ENCODE measurements at places on chromosomes 13 and 19. TPM values are rescaled to one million over a fixed set of nuclear protein-coding genes. Genes with fewer than 3 reads are reported as not detected.

DNA sequence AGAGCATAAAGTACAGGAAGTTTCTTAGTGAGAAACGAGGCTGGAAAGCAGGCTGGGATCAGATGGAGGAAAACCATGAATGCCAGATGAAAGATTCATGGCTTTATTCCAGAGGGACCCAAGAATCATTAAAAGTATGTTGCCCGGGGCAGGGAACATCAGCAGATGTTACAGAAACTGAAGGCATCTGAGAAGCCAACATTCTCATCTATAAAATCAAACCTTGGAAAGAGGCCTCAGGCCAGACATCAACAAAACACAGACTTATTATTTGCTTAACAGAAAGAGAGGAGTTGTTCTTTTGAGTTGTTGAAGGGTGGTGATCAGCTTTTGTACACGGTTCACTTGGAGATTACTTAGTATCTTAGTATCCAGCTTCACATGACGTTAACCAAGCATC is 543.6 kb downstream of the RFC3 start:
- no peaks in the 10 kb centered on the region for H3K27me3 ChIP-seq
- no peaks in the 10 kb centered on the region for H3K36me3 ChIP-seq
- no peak overlapping the region for H3K4me3 ChIP-seq
- DNase-seq: no peak

DNA sequence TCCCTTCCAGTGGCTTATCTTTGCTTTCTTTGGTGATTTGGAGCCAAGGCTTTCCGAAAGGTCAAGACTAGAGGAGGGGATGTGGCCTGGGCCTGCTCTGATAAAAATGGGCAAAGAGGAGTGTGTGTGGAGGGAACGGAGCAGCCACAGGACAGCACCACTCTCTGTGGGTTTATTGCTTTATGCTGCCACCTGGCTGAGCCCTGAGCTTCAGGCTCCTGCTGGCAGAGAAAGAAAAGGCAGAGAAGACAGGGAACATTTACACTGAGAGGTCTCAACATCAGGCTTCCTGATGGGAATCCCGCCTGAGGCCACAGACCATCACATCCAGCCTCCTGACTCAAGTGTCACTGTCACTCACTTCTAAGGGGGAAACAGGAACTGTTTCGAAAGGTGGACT is 9.2 kb upstream of the GSX1 start:
- no peaks in the 10 kb centered on the region for H3K4me1 ChIP-seq
- H3K4me3 ChIP-seq: no peak overlapping the region
- H3K36me3 ChIP-seq: no peaks in the 10 kb centered on the region
- no peak for DNase-seq
- no peak overlapping the region for H3K27ac ChIP-seq
- no peaks in the 10 kb centered on the region for H3K27me3 ChIP-seq

GRCh38 chr13:97810152-97810551 is 143.3 kb upstream of the IPO5 start:
- H3K4me1 ChIP-seq: no peaks in the 10 kb centered on the region
- H3K27ac ChIP-seq: no peak overlapping the region
- no peaks in the 10 kb centered on the region for H3K36me3 ChIP-seq
- DNase-seq: no peak
- H3K4me3 ChIP-seq: no peak overlapping the region
- H3K27me3 ChIP-seq: no peaks in the 10 kb centered on the region

DNA sequence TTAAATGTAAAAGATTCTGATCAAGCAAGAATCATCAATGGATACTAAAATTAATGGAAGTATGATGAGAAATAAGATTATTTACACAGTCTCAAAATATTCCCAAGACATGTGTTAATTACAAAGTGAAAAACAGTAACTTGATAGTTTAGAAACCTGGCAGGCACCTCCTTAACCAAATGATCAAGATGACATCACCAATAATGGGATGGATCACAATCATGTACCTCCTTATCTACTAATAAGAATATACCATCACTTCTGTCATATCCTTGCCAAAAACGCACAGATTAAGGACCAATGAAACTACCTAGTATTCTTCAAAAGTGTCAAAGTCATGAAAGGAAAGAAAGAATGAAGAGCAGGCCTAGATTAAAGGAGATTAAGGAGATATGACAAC is 30.0 kb downstream of the TSC22D1 start:
- no peak overlapping the region for H3K27ac ChIP-seq
- no peak for DNase-seq
- no peak overlapping the region for H3K4me3 ChIP-seq
- H3K4me1 ChIP-seq: no peaks in the 10 kb centered on the region

DNA sequence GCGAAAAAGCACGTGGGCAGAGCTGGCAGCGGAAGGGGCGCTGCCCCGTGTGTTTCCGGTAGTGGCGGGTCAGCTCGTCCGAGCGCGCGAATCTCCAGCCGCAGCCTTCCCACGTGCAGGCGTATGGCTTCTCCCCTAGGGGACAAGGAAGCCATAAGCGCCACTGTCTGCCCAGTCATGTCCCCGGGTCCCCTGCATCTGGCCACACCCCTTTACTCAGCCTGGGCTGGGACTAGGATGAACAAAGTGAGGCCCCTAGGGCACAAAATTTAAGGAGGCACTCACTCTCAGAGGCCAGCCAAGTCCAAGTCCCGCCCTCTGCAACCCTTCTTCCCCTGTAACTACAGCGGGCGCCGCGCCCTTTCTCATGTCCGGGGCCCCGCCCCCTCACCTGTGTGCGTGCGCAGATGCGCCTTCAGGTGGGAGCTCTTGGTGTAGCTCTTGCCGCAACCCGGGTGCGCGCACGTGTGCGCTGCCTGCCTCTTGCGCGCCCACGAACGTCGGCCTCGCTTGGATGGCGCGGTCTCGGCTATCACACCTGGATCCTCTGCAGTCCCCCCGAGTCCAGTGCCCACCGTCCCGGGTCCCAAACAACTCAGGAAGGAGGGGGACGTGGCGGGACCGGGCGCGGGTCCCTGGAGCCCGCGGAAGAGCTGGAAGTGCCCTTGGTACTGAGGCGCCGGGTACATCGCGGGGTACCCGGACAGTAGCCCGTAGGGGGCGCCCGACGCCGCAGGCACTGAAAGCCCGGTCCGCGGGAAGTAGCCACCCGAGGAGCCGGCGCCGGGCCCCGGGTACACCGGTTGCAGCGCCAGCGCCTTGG is 1.9 kb downstream of the KLF1 start:
- no peak overlapping the region for H3K27ac ChIP-seq
- peak; percentile 16 for DNase-seq
- H3K27me3 ChIP-seq: peaks cover 22% of the 10 kb centered on the region
- H3K4me3 ChIP-seq: peak overlapping the region; percentile 10

DNA sequence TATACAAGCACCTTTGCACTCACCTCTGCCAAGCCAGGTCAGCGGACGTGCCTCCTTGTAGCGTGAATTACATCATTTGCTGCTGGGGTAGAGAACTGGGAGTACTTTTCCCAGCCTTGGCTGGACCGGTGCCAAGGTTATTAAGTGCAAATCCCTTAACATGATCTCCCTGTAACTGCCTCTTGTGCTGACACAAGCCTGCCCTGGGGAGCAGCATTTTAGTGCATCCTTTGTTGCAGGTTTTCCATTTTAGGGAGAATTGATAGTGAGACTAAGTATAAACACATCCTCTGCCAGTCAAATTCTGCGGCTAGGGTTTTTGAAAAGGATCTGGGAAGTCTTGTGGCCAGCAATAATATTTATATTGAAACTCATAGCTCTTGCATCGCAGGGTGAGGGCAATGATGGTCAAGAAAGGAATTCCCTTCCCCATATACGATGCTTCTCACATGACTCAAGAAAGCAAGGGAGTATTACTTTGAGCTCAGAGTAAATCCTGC is 32.7 kb upstream of the DCLK1 start:
- H3K36me3 ChIP-seq: no peaks in the 10 kb centered on the region
- DNase-seq: peak; percentile 96
- no peak overlapping the region for H3K4me3 ChIP-seq

- DNase-seq: no peak
- H3K27me3 ChIP-seq: no peaks in the 10 kb centered on the region
- H3K4me1 ChIP-seq: peaks cover 6% of the 10 kb centered on the region
- H3K36me3 ChIP-seq: peaks cover 2% of the 10 kb centered on the region
Observed at GRCh38 chr19:14550201-14550754, 20.9 kb downstream of the TECR start.

The LRRC63 gene
- not detected for total RNA-seq

The INSR gene
- 7.9 TPM for total RNA-seq

The NLRP12 gene
- not detected for total RNA-seq

The NLRP4 gene
- total RNA-seq: not detected

The FRY gene
- total RNA-seq: 5.3 TPM

Data from astrocyte (in vitro differentiated cells and primary cell).